ENCODE measurements at places on chromosomes 3 and 15.

- H3K27ac ChIP-seq, result no peak overlapping the region
- no peak overlapping the region for H3K4me3 ChIP-seq
- no peaks in the 10 kb centered on the region for H3K4me1 ChIP-seq
- no peaks in the 10 kb centered on the region for H3K27me3 ChIP-seq
These were observed 36.5 kb upstream of the NPHP3 start for GRCh38 chr3:132758740-132759139.

GRCh38 chr3:4021162-4021561 lies 221.9 kb downstream of the LRRN1 start:
- H3K27me3 ChIP-seq, result no peaks in the 10 kb centered on the region
- DNase-seq, result no peak
- H3K27ac ChIP-seq, result no peak overlapping the region
- no peaks in the 10 kb centered on the region for H3K36me3 ChIP-seq

DNA sequence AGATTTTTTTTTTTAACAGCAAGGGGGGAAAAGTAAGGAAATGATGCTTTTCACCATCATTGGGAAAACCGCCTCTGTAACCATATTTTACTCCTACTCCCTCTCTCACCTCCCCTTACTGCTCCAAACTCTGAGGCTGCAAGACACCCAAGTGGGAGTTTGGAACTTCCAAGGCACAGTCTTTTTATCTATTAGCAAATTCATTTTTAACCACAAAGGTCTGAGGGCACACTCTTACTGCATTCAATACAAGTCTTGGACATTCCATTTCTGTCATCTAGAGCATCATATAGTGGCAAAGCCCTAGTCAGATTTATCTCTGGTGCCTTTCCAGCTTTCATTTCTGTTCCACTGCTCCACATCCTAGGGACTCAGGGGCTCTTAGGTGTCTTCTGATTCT lies 13.2 kb downstream of the FAM162A start:
- H3K4me1 ChIP-seq, result peaks cover 9% of the 10 kb centered on the region
- no peak for DNase-seq
- no peaks in the 10 kb centered on the region for H3K36me3 ChIP-seq
- no peaks in the 10 kb centered on the region for H3K27me3 ChIP-seq

- H3K4me1 ChIP-seq, result peaks cover 20% of the 10 kb centered on the region
- H3K27ac ChIP-seq, result no peak overlapping the region
- no peaks in the 10 kb centered on the region for H3K36me3 ChIP-seq
- H3K4me3 ChIP-seq, result no peak overlapping the region
These were observed 21.3 kb upstream of the TMEM266 start for GRCh38 chr15:76038512-76038911.

DNA sequence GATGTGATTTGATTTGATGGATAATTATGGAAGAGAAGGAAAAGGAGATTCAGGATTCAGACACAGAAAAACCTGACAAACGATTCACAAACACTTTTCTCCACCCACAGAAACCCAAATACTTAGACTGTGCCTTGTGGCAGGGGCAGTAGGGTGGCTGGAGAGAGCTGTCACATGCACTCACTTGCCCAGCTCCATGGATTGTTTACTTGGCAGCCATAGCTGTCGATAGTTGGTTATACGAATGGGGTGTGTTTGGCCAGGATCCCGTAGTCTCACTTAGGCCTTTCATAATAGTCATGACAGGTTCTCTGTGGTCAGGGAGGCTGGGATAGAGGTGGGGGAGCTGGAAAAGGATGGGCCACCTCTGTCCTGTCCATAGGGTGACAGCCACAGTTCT lies 76.9 kb downstream of the CACNA1D start:
- H3K27me3 ChIP-seq, result peaks cover 4% of the 10 kb centered on the region
- no peaks in the 10 kb centered on the region for H3K36me3 ChIP-seq
- H3K4me1 ChIP-seq, result no peaks in the 10 kb centered on the region
- no peak overlapping the region for H3K27ac ChIP-seq
- DNase-seq, result no peak

DNA sequence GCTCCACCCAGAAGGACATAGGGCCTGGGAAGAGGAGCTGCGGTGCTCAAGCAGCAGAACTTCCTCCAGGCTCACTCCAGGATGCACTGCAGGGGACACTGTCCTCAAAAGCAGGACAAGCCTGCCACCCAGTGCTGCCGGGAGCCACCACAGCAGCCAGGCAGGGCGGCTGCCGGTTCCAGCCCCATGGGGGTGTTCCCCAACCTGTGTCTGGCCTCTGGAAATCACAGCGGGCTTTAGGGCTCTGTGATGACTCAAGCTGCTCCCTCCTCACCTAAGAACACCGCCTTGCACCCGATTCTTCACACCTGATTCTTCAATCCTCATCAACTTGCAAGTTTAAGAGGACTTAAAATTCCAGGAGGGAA lies 71.9 kb upstream of the SLC6A11 start:
- no peaks in the 10 kb centered on the region for H3K36me3 ChIP-seq
- H3K27me3 ChIP-seq, result peaks cover 27% of the 10 kb centered on the region
- no peak for DNase-seq
- H3K4me1 ChIP-seq, result no peaks in the 10 kb centered on the region
- H3K4me3 ChIP-seq, result no peak overlapping the region

All from keratinocyte (primary cell).